ENCODE measurements at places on chromosomes 11 and 22. TPM values are rescaled to one million over a fixed set of nuclear protein-coding genes. Genes with fewer than 3 reads are reported as not detected.

Gene LRP5
- 71.3 TPM for total RNA-seq

Gene KCNA4
- 0.06 TPM for total RNA-seq

Gene FAM180B
- not detected for total RNA-seq

Gene PYGM
- 8.6 TPM for total RNA-seq

Gene KCNQ1OT1
- 4.4 TPM for total RNA-seq

Gene TBX10
- not detected for total RNA-seq

Gene FOLR2
- total RNA-seq = 31.9 TPM

Gene PATE4
- total RNA-seq = not detected

Gene HOATZ
- not detected for total RNA-seq

Gene OR56A1
- 0.03 TPM for total RNA-seq

Gene BATF2
- 5.9 TPM for total RNA-seq

Gene PHF21B
- total RNA-seq = 2.8 TPM

Gene FAM118B
- 21.5 TPM for total RNA-seq

Gene MS4A7
- 47.6 TPM for total RNA-seq

Gene MS4A1
- 11.1 TPM for total RNA-seq

Gene FAM83F
- 13.1 TPM for total RNA-seq

Gene TTC36
- 1.1 TPM for total RNA-seq

Gene OSBP2
- 4.0 TPM for total RNA-seq

Gene GDPD4
- total RNA-seq = not detected

Gene OR8D4
- total RNA-seq = not detected

Gene VSIG10L2
- total RNA-seq = not detected

Gene CASP5
- total RNA-seq = 0.91 TPM

Gene PATE2
- total RNA-seq = not detected

Gene OR52I1
- total RNA-seq = not detected

Gene KRTAP5-5
- not detected for total RNA-seq

Gene TSGA10IP
- total RNA-seq = not detected

Gene PGA5
- 0.35 TPM for total RNA-seq

Gene MLC1
- total RNA-seq = 0.28 TPM

Gene NEFH
- total RNA-seq = 0.60 TPM

Gene MMP13
- total RNA-seq = not detected

Gene TSPAN18
- total RNA-seq = 38.1 TPM

Gene OAF
- 48.2 TPM for total RNA-seq

Gene MRGPRF
- 9.3 TPM for total RNA-seq

Gene SLC17A6
- total RNA-seq = not detected

Gene PDE2A
- total RNA-seq = 42.0 TPM

Gene NXPE2
- 0.22 TPM for total RNA-seq

Gene LIF
- 10.7 TPM for total RNA-seq

Gene CD82
- total RNA-seq = 94.4 TPM

Gene CXCR5
- 1.1 TPM for total RNA-seq

Gene C11orf21
- 4.9 TPM for total RNA-seq

Gene ACR
- total RNA-seq = 1.6 TPM

Gene ASCL2
- total RNA-seq = 5.0 TPM

Data from kidney (tissue), 22 donors.